ENCODE measurements at places on chromosomes 2 and 18.

DNA sequence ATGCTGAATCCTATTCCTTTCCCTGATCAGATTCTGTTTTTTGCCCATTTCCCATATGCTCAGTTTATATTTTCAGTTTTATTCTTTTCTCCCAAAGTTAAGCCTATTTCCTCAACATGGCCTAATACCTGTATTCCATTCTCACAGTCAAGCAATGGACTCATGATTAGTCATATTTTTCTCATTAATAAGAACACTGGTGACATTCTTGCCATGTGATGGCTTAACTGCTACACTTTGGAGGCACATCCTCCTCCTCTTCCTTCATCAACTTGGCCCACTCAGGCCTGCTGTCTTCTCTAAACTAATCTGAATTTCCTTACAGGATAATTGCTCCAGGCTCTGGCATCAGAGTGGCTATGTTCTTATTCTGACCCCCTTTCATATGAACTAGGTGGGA is 679.2 kb downstream of the NYAP2 start:
- no peak for DNase-seq

DNA sequence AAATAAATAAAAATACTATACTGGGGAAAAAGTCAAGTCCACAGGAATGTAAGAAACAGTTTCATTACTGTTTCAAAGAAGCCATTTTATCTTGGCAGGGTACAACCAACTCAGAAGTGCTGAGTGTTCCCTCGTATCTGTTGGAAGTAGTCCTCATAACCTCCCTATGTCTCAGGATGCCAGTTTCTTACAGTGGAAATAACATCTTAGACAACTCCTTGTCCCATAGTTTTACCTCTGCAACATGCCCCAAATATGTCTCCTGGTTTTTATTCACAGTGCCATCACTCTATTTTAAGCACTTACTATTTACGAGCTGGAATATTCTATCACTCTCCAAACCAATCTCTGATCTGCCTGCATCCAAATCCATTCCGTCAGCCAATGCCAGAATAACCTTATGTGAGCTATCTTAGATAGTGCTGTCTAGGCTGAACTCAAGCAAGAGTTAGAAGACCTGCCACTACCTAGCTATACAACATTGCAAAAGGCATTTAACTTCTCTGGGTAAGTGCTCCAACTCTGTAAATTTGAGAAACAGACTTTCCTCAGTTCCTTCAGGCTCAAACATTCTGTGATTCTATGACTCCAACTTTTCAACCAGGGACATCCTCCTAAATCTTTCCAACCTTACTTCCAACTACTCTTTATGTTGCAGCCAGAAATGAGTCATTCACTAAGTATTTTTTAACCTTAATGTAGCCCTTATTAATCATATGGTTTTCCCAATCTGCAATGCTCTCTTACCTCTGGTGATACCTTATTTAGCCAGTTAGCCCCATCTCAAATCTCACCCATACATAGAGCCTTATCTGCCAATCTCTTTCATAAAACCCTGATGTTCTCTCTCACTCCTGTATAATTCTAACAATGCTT is 66.7 kb downstream of the RTN4 start:
- DNase-seq: no peak

GRCh38 chr2:116809109-116809508 is 1005.4 kb upstream of the DDX18 start:
- DNase-seq: no peak

- no peak for DNase-seq
These were observed 185.7 kb downstream of the HAUS1 start for GRCh38 chr18:46289931-46290330.

- DNase-seq: no peak
These were observed 141.6 kb upstream of the CYP26B1 start for GRCh38 chr2:72289283-72289682.

DNA sequence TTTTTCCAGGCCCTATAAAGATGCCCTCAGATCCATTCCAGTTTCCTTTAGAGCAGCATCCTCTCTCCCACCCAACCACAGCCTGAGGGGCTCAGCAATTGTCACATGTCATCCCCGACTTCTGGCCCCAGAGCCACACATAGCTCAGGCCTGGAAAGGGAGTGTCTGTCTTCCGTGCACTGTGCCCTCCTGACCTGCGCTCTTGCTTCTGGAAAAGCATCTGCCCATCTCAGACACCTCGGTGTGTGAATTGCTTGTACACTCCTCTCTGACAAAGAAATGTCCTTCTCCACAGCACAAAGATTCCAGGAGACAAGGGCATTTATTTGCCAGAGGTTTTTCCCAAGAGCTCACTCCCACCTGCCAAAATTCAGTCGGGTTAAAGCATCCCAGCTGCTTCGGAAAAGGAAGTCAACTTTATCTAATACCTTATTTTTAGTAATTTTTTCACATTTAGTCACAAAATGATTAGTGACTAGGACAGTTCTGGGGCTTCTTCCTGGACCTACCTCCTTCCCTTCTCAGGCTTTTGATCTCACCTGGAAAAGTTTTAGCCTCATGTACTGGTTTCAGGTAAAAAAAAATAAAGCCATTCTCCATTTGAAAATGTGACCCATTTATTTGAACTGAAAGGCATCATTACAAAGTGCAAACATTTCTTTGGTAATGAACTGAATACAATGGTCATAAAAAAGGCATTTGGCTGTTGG is 112.9 kb downstream of the PXDN start:
- DNase-seq: no peak

DNA sequence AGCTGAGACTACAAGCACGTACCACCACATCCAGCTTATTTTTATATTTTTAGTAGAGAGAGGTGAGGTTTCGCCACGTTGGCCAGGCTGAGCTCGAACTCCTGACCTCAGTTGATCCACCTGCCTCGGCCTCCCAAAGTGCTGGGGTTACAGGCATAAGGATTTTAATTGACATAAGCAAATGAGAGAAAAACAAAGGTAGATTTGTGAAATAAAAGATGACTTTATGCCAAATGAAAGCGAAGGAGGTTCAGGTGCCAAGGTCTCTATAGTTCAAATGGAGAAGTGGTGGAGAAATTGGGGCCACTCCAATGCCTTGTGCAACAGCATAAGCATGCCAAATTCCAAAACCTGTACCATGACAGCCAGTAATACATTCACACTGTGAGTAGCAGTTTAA is 180.6 kb downstream of the MREG start:
- no peak for DNase-seq

- DNase-seq: no peak
These were observed 164.3 kb downstream of the TRABD2A start for GRCh38 chr2:84716564-84716963.

DNA sequence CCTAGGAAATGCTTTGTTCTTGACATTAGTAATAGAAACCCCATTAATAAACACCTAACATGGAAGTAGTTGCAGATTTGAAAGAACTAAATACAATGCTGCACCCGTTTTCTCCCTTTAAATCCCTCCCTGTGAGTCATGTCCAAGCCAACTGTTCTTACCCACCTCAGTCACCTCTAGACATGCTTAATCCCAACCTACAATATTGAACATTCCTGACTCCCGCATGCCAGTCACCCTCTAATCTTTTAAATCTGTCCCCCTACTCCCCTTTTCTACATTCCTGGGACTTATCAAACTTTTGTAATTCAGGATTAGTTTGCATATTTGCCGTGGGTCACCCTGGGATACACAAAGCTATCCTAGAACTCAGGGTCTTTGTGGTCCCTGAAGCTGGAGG is 374.6 kb downstream of the IRS1 start:
- no peak for DNase-seq

GRCh38 chr2:181563101-181563692 is 93.7 kb downstream of the CERKL start:
- no peak for DNase-seq

DNA sequence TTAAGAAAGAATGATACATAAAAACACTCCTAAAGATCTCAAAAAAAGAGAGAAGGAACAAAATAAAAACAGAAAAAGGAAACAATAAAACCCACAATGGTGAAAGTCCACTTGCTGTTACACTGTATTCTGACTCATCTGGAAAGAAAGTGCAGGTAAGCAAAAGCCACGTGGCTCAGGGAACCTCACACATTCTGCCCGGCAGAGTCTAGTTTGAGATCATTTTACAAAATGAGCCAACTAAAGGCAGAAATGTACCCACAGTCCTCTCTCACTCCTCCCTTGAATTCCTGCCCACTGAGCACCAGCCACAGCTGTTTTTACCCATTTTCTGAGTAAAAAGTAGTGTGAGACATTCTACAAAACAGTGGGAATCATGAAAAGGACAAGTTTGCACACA is 10.0 kb downstream of the KCNH7 start:
- no peak for DNase-seq

DNA sequence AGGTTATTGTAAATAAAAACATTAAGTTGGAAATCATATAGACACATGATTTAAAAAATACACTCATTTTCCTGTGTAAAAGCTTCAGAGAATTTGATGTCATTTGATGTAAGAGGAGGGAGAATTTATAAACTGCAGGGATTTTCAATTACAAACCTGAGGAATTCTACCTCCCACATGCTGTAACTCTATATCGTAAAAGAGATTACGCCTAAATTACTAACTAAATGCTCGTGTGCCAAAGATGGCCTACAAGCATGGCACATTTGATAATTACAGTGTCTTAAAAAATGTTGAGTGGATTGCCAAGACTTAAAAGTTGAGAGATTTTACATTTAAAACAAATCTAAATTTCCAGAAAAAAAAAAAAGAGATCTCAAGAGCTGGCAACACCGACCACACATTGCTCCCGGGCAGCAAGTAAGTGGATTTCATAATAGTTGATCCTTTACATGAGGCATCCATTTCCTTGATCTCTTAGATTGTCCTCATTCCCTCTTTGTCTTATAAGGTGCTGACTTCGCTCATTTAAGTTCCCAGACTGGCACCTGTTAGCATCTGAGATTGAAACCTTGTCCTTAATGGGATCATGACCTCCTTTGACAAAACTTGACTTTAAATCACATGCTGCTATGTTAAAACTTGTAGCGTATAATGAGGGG is 840.3 kb upstream of the ZEB2 start:
- DNase-seq: no peak

- no peak for DNase-seq
These were observed 860 bp upstream of the KCNJ3 start for GRCh38 chr2:154697418-154698252.

DNA sequence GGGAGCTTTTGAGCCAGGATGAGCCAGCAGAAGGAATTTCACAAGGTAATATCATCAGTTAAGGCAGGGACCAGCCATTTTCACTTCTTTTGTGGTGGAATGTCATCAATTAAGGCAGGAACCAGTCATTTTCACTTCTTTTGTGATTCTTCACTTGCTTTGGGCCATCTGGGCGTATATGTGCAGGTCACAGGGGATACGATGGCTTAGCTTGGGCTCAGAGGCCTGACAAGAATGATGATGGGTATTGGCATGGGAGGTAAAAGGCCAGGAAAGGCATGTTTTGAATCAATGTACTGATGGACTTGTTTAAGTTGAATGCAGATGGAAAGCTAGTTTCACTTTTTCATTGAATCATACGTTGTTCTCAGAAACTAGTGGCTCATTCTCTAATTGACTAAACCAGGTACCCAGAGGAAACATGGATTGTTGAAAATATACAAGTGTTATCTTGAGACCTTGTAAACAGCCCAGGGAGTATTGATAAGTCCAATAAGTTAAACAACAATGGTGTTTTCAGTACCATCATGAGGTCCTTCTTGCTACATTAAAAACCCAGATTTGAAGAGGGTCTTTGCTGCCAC is 1672.5 kb upstream of the DDX18 start:
- DNase-seq: no peak

GRCh38 chr2:111519071-111519470 is 364.9 kb downstream of the ANAPC1 start:
- DNase-seq: no peak

DNA sequence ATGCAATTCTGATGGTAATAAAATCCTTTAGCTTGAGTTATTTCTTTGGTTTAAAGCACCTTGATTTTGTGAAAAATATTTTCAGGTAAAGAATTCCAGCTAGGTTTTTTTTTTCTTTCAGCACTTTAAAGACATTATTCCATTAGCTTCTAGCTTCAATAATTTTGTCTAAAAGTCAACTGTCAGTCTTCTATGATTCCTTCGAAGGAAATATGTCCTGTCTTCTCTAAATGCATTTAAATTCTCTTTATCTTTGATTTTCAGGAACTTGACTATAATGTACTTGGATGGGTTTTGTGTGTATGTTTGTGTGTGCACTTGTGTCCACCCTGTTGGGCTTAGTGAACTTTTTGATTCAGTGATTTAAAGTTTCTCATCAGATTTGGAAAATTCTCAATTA is 4.7 kb downstream of the LONRF2 start:
- DNase-seq: peak; percentile 12

DNA sequence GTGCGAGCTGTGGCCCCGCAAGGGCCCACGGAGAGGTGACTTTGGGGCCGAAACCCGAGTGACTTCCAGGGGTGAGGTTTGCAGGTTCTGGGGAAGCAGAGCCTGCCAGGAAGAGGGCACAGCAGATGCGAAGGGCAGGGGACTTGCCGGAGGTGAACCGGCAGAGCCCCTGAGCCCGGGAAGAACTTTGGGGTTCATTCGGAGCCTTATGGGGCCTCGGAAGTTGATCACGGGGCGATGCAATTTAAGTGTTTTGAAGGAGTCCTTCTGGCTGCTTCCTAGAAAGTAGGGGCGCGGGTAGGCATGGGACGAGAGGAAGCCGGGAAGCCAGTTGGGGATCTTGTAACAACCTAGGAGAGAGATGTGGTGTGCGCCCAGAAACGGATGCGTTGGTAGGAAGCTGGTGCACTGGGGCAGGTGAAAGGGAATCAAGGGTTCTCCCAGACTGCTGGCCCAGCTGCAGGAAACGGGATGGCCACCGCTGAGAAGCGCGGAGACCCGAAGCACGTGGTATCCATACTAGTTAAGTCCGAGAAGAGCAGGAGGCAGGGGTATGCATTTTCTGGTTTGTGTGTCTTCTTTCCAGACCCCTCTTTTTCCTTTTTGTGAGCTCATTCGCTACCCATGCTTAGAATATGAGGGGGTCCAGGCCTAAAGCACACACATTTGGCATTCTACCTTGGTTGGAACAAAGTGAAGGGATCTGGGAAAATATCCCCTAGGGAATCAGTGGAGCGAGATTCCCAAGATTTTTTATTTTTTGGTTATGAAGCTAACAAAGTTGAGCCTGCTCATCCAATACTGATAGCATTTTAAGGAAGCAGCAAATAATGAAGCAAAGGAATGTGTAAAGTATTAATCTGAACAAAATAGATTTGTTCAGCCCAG is 758 bp downstream of the SCLY start:
- peak; percentile 19 for DNase-seq

DNA sequence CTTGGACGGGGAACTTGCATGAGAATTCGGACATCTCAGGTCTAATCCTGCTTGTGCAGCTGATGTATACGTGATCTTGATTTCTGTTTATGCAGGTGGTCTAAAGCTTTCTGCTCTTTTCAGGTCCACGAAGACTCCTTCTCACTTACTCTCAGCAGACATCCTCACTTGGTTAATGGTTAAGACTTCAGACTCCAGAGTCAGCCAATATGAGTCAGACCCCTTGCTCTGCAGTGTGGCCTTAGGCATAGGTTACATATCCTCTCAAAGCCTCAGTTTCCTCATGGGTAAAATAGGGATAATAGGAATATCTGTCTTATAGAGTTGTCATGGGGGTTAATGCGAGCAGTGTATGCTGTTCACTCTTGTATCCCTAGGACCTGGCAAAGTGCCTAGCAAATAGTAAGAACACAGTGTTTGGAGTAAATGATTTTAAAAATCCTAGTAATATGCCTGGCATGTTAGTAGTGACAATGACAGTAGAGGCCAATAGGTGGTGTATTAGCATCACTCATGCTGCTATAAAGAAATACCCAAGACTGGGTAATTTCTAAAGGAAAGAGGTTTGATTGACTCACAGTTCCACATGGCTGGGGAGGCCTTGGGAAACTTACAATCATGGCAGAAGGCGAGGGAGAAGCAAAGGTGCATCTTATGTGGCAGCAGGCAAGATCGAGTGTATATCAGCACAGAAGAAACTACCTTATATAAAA is 42.3 kb downstream of the XRCC5 start:
- no peak for DNase-seq
